Stimulated activated CD4-positive, alpha-beta T cell treated with anti-CD3 and anti-CD28 coated beads, Interleukin-12 subunit alpha, Interleukin-12 subunit beta, amount 100 ng/mL, for 4 hours (primary cell): ENCODE measurements at places on chromosomes 7 and 10.

DNA sequence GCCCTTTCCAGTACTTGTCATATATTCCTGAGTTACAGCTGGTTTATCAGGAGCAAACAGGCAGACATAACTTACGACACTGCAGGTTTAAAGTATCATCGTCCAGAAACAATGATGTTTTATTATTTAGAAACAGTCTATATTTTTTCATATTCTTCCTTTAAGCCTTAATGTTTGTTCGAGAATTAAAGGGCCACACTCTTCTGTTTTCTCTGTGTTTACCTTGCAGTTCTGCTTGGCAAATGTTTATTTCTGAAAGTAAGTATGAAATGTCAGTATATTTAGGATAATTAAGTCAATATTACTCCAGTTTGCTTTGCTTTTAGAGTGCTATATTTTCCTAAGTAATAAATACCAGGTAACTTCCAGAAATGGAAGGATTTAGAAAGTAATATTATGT is 115.1 kb downstream of the VTI1A start:
- DNase-seq, result no peak

- no peak for DNase-seq
Observed at GRCh38 chr10:12193193-12193592, 2.5 kb downstream of the NUDT5 start.

DNA sequence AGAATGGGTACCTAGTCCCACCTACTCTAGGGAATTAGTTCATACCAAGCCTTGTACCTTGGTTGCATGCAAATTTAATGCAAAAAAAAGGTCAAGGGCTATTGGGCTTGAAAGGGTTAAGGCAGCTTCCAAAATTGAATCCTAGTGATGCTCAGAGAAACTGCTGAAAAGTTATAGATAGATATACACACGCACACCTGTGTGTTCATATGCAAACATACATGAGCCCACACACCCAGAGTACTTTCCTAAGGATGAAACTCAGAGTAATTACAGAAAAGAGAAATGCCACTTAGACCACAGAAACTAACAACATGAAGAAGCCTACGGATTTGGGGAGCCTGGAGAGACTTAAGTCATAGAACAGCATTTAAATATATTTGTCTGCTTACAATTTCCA is 1.5 kb downstream of the SLC25A13 start:
- no peak for DNase-seq

DNA sequence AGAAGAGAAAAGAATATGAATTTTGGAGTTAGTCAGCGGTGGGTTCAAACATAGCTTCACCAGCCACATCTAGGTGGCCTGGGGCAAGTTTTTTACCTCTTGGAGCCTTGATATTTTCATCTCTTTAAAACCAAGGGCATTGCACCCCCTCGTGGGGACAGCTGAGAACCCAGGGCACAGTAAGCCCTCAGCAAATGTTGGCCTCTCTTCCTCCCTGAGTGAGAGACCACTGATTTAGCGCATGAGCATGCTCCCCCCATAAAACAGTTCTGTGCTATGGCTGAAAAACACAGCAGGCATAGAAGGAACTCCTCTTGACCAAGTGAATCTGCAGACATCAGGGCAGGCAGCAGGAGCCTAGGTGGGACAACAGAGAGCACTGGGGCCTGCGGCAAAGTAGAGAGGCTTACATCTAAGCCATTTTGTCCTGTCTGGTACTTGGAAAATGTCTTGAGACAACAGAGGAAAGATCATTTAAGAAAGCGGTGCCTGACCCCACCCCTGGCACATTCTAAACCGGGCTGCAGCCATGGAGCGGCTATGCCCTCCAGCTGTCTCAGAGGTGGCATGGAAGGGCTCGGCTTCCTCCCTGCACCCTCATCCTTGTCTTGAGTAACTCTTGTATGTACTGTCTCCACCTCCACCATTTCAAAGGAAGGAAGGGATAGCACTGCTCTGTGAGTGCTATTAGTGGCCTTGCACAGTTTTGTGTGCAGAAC is 94.7 kb downstream of the ARHGAP22 start:
- DNase-seq, result no peak

DNA sequence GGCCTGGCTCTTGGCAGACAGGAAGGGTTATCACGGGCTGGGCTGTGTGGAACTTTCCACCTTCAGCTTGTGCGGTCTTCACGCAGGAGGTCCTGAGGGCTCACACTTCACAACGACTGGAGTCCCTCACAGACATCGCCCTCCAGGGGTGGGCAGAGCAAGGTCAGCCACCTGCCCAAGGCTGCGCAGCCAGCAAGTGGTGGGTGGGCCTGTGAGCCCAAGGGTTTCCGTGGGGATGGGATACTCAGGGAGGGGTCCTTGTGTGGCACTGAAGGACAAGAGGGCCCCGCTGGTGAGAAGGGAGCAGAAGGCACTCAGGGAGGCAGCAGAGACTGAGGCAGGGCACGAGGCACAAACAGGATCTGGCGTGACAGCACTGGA is 22.0 kb downstream of the PDIA4 start:
- no peak for DNase-seq

DNA sequence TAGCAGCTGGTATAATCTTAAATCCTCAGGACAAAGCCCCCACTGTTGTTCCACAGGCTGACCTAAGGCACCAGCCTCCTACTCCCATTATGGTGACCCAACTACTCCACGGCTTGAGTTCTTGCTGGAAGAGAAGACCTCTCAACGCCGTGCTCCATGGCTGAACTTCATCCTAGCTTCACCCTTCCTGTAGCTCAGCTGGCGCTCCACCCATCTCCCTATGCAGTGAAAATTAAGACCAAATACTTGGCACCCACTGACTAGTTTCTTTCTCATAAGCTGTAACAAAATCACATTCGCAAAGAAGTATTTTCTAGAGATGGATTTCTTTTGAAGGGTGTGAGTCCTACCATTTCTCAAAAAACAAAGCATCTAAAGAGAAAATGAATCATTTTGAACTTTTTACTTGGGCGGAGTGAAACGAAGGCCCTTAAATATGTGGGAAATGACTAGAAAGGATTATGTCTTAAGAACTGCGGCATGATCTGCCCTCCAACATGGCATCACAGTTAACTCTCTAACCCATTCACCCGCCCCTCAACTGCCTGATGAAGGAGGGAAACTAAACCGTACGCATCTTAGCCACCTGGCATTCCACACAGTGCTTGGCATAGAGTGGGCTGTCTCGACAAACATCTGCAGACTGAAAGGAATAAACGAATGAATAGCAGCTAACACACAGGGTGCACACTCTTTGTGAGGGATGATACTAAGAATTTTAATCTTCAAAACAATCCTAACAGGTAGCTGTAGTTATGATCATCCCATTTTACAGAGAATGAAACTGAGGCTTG is 32.7 kb downstream of the GFRA1 start:
- DNase-seq, result no peak

GRCh38 chr10:52212062-52212461 is 102.0 kb upstream of the DKK1 start:
- DNase-seq, result no peak

GRCh38 chr10:121158988-121159579 is 307.9 kb downstream of the WDR11 start:
- no peak for DNase-seq

GRCh38 chr7:91239171-91239604 is 25.0 kb upstream of the FZD1 start:
- no peak for DNase-seq

DNA sequence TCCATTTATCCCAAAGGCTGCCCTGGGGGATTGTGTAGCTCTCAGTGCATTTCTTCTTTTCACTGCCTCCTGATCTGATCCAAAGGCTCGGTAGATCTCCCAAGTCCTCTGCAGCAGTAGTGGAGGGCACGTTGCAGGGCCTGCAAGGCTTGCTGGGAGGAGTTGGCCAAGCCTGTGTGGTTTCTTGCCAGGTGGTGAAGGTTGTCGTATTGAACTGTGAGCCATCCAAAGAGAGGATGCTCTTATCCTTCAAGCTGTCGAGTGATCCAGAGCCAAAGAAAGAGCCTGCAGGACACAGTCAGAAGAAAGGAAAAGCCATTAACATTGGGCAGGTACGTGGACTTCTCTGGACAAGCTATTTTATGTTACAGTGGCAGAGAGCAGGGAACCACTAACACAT is 21.2 kb downstream of the PDCD11 start:
- DNase-seq, result no peak

DNA sequence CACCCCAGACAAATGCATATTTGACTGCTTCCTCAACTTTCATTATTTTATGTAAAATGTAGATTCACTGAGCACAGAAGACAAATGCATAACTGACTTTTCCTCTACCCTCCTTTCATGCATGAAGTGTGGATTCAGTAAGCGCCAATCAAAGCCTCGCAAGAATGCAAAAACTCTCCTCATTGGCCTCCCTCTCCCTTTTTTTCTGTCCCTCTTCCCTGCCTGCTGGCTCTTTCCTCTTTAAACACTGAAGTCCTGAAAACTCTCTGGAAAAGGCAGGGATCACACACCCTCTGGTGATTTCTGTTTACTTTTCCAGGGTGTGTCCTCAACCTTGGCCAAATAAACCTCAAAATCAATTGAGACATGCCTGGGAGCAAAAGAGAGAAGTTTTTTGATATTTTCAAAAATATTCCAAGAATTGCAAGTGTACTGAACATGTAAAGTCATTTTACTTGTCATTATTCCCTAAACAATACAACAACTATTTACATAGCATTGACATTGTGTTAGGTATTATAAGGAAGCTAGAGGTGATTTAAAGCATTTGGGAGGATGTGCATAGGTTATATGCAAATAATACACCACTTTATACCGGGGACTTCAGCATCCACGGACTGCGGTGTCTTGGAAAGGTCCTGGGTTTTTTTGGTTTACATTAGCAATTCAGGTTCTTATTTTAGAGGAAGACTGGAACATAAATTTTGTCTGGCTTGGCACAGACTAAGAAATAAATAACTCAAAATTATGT is 71.4 kb downstream of the SEC61G start:
- no peak for DNase-seq

DNA sequence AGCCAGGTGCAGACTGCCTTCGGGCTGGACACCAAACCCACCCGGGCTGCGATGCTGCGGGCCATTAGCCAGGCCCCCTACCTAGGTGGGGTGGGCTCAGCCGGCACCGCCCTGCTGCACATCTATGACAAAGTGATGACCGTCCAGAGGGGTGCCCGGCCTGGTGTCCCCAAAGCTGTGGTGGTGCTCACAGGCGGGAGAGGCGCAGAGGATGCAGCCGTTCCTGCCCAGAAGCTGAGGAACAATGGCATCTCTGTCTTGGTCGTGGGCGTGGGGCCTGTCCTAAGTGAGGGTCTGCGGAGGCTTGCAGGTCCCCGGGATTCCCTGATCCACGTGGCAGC is 50.0 kb downstream of the VWA2 start:
- DNase-seq, result no peak

- no peak for DNase-seq
Observed at GRCh38 chr10:13270877-13271551, 28.9 kb downstream of the PHYH start.

- DNase-seq, result no peak
Observed at GRCh38 chr10:61169294-61169693, 225.3 kb upstream of the RHOBTB1 start.

GRCh38 chr7:31702354-31702753 is 15.3 kb downstream of the PPP1R17 start:
- no peak for DNase-seq

- DNase-seq, result peak; percentile 42
Observed at GRCh38 chr7:149422914-149423301, 38.0 kb downstream of the ZNF777 start.

GRCh38 chr7:121294448-121294992 is 34.3 kb upstream of the WNT16 start:
- no peak for DNase-seq

DNA sequence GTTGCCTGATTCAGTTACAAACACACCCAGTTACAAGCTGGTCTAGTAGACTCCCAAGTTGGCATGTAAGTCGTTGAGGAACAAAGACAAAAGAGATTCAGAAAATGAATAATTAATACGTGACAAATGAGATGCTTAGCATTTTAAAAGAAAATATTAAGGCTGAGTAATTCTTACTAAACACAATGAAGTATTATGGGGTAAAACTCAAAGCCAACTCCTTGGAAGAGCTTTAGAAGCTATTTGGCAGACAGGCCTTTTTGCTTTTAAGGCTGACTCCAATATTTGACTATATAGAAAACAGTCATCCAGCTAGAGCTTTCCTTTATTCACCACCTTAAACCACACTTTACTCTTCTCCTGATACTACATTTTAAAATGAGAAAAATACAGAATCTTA is 5.4 kb downstream of the TRDMT1 start:
- DNase-seq, result no peak

- DNase-seq, result no peak
Observed at GRCh38 chr7:83415840-83416239, 233.1 kb downstream of the SEMA3E start.

- DNase-seq, result no peak
Observed at GRCh38 chr10:86254081-86254480, 112.5 kb downstream of the GRID1 start.

DNA sequence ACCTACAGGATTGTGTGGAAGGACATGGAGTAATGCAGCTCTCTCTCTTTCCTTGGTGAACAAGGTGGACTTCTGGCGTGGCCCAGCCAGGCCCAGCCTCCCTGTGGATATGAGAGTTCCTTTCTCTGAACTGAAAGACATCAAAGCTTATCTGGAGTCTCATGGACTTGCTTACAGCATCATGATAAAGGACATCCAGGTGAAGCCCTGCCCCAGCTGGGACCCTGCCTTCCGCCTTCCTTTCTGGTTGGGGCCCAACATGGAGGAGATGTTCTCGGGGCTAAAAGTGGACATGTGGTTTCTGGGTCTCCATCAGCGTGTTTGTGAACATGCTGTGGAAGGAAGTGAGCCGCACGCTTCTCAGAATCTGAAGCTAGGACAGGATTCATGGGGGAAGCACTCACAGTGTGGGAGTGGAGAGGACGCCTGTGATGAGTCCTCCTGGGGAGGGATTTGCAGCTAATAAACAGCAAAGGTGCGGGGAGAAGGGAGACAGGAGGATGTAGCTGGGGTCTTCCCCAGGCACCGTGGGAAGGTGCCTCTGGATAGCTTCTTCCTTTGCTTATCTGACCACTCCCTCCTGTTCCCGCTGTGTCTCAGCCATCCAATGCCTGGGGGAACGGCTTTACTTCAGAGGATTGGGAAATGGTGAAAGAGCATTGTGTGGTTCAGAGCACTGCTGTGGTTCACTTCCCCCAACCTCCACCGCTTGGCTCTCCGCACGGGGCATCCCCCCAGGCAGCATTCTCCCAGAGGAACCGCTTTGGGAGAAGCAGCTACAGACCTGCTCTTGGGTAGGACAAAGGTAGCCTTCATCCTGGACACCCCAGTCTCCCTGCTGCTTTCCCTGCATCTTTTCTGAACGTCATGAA is 5.5 kb downstream of the CPA5 start:
- DNase-seq, result no peak

DNA sequence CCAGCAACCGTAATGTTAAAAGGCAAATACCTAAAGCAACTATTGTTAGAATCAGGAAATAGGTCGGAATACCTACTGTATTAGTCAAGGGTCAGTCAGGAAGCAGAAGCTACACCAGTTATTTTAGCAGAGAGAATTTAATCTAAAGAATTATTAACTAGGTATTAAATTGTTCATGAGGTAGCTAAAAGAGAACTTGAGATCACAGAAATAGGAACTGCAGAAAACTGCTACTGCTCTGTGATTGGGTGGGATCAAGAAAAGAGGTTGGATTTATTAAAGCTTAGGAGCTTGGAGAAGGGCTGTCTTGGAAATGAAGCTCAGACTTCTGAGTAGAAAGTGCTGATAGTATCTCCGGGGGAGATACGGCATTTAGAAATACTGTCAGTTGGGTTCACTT is 20.0 kb upstream of the ZNF438 start:
- no peak for DNase-seq
